ENCODE measurements at places on chromosomes 16 and 17.
A peak's percentile ranks its signal among the peaks of the same experiment; 100 is the strongest.

DNA sequence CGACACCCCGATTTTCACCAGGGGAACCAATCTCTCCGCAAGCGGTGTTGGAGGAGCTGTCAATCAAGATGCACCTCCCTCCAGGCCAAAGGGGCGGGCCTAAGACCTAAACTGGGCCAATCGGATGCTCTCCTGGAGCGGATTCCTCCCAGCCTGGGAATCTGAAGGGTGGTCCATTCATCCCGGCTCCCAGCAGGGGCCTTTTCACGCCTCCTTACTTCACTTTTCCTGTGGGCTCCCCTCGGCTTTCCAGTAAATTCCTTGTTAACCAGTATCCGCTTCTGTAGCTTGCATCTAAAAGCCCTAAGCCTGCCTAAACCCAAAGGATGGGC is 17.1 kb downstream of the C16orf74 start:
- no peaks in the 10 kb centered on the region for H3K36me3 ChIP-seq
- peaks cover 5% of the 10 kb centered on the region for H3K4me1 ChIP-seq
- DNase-seq: no peak
- H3K27ac ChIP-seq: no peak overlapping the region
- H3K4me3 ChIP-seq: no peak overlapping the region

DNA sequence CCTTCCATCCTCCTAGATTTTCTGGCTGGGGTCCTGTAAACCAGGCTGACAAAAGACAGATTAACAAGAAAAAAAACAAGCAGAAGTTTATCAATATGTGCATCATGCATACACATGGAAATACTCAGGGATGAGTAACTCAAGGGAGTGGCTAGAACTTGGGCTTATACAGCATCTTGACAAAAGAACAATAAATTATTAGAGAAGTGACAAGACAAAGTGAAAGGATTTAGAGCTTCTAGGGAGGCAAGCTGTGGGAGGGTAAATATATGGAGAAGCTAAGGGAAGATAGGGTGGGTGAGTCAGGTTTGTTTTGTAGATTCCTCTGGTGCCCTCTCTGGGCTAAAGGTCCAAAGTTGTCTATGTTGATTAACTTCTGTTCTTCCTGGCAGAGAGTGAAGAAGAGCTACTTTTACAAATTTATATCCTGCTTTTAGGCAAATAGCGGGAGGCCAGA is 48.0 kb upstream of the NDRG4 start:
- DNase-seq: no peak
- no peaks in the 10 kb centered on the region for H3K36me3 ChIP-seq
- H3K27ac ChIP-seq: no peak overlapping the region
- H3K4me3 ChIP-seq: no peak overlapping the region

- H3K27me3 ChIP-seq: no peaks in the 10 kb centered on the region
- no peaks in the 10 kb centered on the region for H3K36me3 ChIP-seq
- DNase-seq: no peak
- H3K4me1 ChIP-seq: no peaks in the 10 kb centered on the region
These were observed 1125.7 kb upstream of the GOT2 start for GRCh38 chr16:59859676-59860402.

DNA sequence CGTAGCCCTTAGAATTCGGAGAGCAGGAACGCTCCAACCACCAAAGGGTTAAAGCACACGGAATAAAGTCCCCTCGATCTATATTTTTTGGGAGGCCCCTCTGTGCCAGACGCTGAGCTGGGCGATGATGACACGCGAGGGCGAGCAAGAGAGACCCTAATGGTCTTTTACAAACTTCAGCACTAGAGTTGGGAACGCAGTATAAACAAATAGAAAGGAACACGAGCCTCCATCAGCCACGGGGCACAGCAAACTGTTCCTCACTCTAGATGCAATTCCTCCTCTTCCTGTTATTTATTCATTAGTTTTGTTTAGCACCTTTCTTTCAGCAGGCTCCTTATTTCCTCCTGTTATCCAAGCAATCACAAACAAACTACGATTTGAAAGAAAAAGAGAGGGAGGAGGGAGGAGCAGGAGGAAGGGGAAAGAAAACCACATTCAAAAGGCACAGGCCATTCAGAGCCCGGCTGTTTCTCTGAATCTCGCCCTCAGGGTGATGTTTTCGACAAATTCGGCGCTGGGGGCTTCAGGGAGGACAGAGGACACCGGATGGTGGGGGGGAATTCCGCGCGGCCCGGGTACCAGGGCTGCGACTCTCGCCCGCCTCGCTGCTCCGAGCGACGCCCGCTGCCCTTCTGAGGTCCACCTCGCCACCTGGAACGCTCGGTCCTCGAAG is 1.6 kb downstream of the TOX3 start:
- H3K36me3 ChIP-seq: no peaks in the 10 kb centered on the region
- no peaks in the 10 kb centered on the region for H3K4me1 ChIP-seq
- DNase-seq: no peak
- no peak overlapping the region for H3K27ac ChIP-seq

- DNase-seq: no peak
- no peak overlapping the region for H3K4me3 ChIP-seq
- H3K27me3 ChIP-seq: no peaks in the 10 kb centered on the region
- peaks cover 45% of the 10 kb centered on the region for H3K36me3 ChIP-seq
- no peak overlapping the region for H3K27ac ChIP-seq
These were observed 156.9 kb upstream of the C17orf78 start for GRCh38 chr17:37218849-37219248.

DNA sequence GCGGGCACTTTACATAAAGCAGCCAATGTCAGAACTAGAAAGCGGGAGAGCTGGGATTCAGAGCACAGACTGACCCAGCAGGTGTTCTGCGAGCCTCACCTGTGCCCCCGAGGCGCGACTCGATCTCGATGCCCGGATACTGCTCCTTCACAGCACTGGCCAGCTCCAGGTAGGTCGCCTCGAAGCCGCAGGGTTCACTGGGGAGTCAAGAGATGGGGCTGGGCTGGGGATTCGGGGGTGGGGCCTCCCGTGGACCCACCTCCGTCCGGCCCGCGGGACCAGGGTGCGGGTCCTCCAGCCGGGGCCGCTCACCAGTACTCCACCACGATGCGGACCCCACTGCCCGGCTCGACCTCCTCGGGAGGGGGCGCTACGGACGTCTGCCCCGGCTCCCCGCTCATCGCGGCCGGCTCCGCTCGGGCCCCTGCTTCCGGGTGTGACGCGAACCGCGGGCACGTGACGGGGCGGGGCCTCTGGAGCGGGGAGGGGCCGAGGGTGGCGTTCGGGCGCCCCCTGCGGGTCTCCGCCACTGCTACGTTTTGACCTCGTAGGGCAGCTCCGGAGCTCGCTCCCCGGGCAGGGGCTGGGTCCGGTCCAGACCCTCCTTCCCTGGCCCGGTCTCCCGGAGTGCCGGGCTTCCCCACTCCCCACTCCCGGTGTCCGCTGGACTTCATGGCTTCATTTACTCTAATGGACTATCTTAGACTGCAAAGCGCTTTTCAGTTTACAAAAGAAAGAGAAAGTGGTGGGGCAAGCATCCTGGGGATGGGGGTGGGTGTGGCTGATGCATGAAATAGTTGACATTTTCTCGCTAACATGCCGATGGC is at the start of gene MIEN1:
Gene MIEN1, minus strand, starts transcription at position 438 of the 827 bp plus-strand sequence. Its CDS starts 37 bp downstream, at position 401.
- H3K4me3 ChIP-seq: peak within 1 kb of the TSS; percentile 84
- H3K27ac ChIP-seq: peak within 1 kb of the TSS; percentile 77
- H3K4me1 ChIP-seq: peaks cover 7% of the 10 kb centered on the region
- peaks cover 10% of the 10 kb centered on the region for H3K36me3 ChIP-seq
- peak; percentile 91 for DNase-seq
- H3K27me3 ChIP-seq: peaks cover 1% of the 10 kb centered on the region

GRCh38 chr16:1311738-1312466 is 2.5 kb downstream of the UBE2I start:
- peak overlapping the region; percentile 92 for H3K4me3 ChIP-seq
- peaks cover 10% of the 10 kb centered on the region for H3K4me1 ChIP-seq

- no peaks in the 10 kb centered on the region for H3K4me1 ChIP-seq
- H3K27me3 ChIP-seq: peaks cover 9% of the 10 kb centered on the region
- no peak overlapping the region for H3K27ac ChIP-seq
- no peaks in the 10 kb centered on the region for H3K36me3 ChIP-seq
- no peak overlapping the region for H3K4me3 ChIP-seq
These were observed 2.9 kb downstream of the ARHGEF15 start for GRCh38 chr17:8312726-8313600.

GRCh38 chr17:35932586-35932985 is 2.0 kb upstream of the RDM1 start:
- DNase-seq: no peak
- H3K27ac ChIP-seq: no peak overlapping the region
- peaks cover 24% of the 10 kb centered on the region for H3K4me1 ChIP-seq
- H3K27me3 ChIP-seq: peaks cover 5% of the 10 kb centered on the region
- peaks cover 6% of the 10 kb centered on the region for H3K36me3 ChIP-seq

GRCh38 chr16:36336-36984 is 16.9 kb downstream of the POLR3K start:
- peaks cover 25% of the 10 kb centered on the region for H3K36me3 ChIP-seq
- DNase-seq: no peak
- no peak overlapping the region for H3K4me3 ChIP-seq
- H3K27me3 ChIP-seq: no peaks in the 10 kb centered on the region
- no peak overlapping the region for H3K27ac ChIP-seq

DNA sequence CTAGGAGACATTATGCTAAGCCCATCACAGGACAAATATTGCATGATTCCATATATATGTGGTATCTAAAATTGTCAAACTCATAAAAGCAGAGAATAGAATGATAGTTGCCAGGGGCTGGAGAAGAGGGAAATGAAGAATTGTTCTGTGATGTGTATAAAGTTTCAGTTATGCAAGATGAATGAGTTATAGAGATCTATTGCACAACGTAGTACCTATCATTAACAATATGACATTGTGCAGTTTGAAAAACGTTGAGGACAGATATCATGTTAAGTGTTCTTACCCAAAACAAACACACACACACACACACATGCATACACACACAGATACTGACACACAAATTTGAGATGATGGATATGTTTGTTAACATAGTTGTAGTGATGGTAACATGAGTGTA is 871.6 kb upstream of the GOT2 start:
- no peak overlapping the region for H3K27ac ChIP-seq
- H3K36me3 ChIP-seq: no peaks in the 10 kb centered on the region
- H3K4me1 ChIP-seq: no peaks in the 10 kb centered on the region
- no peak overlapping the region for H3K4me3 ChIP-seq

DNA sequence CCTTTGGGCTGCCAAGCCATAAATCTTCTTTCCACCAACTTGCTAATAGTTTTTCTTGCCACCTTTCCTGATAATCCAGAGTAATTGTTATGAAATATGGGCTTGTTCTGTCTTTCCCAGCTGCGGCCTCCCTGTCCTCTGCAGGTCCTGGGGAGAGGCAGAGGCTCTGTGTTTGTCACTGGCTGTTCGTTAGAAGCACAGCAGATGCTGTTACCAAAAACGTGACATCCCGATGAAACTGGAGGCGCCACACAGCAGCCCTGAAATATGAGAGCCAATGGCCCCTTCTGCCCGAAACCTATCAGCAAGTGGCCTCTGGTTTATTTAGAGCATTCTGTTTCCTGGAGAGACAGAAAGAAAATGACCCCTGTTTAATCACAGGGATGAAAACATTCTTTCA is 115.1 kb upstream of the ANKFN1 start:
- H3K36me3 ChIP-seq: no peaks in the 10 kb centered on the region

DNA sequence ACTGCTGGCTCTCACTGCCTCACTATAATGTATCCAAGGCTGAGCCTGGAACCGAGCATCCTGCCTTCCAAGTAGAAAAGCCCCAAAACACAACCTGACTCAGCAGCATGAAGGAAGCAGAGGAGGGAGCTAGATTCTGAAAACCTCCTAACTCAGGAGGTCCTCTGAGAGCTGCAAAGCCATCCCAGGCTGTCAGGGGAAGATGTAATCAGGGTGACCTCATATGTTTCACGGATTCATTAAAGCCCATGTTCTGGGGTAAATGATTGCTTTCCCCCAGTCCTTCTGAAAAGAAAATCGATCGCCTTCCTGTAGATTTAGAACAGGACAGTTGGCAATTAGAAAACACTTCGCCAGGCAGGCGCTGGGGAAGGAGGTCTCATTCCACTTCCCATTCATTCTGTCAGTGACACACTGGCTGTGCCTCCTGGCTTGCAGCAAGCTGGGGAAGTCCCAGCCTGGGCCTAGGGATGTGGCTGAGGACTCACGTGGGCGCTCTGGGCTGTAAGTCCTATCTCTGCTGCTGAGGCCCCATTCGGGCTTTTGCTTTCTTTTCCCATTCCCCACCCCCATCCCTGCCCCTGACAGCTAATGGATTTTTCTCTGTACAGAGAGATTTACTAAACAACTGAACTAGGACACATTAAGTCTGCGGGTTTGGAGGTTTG is 75.7 kb upstream of the TMEM132E start:
- no peak overlapping the region for H3K4me3 ChIP-seq
- no peaks in the 10 kb centered on the region for H3K36me3 ChIP-seq
- peaks cover 26% of the 10 kb centered on the region for H3K4me1 ChIP-seq
- peaks cover 26% of the 10 kb centered on the region for H3K27me3 ChIP-seq
- no peak overlapping the region for H3K27ac ChIP-seq

DNA sequence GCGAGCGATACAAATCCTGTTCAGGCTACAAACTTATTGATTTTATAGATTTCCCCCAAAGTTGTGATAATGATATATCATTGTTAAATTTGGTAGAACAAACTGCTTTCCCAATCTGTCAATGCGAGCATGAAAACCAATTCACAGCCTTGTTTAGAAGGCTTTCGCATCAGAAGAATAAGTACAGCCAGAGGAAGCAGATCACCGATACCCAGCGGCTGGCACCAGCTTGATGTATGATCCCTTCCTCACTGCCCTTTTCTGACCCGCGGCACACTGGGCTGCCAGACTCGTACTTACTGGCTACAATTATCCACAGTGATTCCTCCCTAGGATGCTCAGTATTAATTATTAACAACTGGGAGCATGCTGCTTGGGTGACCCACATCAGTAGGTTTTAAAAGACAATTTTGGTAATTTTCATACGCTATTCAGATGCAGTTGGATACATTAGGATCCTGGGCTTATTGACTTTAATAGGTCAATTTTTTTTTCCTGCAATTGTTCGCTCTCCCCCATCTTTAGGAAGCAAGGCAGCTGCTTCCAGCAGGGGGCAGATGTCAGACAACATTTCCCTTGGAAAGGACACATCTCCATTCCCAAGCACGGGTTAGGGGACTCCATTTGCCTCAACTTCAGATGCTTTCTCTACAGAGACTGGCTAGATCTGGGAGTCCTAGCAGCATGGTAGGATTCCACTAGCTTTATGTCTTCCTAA is 582.7 kb upstream of the PSMD7 start:
- H3K4me1 ChIP-seq: no peaks in the 10 kb centered on the region
- H3K36me3 ChIP-seq: no peaks in the 10 kb centered on the region
- no peak overlapping the region for H3K27ac ChIP-seq
- H3K4me3 ChIP-seq: no peak overlapping the region
- H3K27me3 ChIP-seq: no peaks in the 10 kb centered on the region
- no peak for DNase-seq

DNA sequence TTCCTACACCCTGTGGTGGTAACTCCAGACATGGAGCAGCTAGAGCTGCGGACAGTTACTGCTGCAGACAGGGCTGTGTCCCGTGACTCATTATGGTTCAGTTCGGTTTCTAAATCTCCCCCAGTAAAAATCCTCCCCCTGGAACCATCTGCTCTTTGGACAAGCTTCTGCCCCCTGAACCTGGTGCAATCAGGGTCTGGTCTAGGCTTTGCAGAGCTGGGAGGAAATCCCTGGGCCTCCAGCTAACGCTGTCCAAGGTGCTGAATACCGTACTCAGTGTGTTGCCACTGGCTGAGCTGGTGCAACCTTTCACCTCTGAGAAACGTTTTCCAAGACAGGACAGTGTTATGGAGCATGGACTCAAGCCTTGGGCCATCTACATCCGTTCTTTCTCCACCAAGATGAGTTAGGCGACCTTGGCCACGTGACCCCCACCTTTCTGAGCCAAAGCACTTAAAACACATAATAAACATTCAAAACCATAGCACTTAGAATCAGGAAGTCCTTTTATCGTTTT is 142.0 kb downstream of the CPPED1 start:
- DNase-seq: peak; percentile 12
- no peak overlapping the region for H3K4me3 ChIP-seq
- H3K4me1 ChIP-seq: no peaks in the 10 kb centered on the region
- no peaks in the 10 kb centered on the region for H3K27me3 ChIP-seq
- peaks cover 12% of the 10 kb centered on the region for H3K36me3 ChIP-seq
